ENCODE measurements at places on chromosomes 11 and 22. TPM values are rescaled to one million over a fixed set of nuclear protein-coding genes. Genes with fewer than 3 reads are reported as not detected.

GRCh38 chr11:21511835-21512440 is 680.9 kb upstream of the ANO5 start:
- no peaks in the 10 kb centered on the region for H3K36me3 ChIP-seq
- H3K27ac ChIP-seq = no peak overlapping the region
- no peak for DNase-seq
- no peaks in the 10 kb centered on the region for H3K4me1 ChIP-seq

- no peak overlapping the region for H3K4me3 ChIP-seq
- DNase-seq = no peak
- no peaks in the 10 kb centered on the region for H3K36me3 ChIP-seq
- H3K4me1 ChIP-seq = no peaks in the 10 kb centered on the region
Observed at GRCh38 chr22:27391092-27391770, 410.3 kb downstream of the MN1 start.

DNA sequence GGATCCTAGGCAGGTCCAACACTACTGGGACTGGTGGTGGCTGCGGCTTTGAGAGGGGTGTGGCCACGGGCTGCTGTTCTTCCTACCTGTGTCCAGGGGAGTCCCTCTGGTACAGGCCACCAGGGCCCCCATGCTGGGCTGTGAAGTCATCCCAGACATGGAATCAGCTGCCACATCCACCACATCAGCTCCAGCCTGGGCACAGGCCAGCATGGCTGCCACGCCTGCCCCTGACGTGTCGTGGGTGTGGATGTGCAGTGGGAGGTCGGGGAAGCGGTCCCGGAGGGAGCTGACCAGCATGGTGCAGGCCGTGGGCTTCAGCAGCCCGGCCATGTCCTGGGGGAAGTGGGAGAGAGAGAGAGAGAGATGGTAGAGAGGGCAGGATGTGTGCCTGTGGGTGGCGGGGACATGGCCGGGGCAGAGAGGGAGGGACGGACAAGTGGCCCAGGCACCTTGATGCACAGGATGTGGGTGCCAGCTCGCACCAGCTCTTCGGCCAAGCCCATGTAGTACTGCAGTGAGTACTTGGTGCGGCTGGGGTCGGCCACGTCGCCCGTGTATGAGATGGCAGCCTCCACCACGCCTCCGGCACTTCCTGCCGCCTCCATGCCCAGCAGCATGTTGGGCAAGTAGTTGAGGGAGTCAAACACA is 6.2 kb upstream of the LRFN4 start:
- peaks cover 8% of the 10 kb centered on the region for H3K4me1 ChIP-seq
- H3K4me3 ChIP-seq = no peak overlapping the region
- H3K36me3 ChIP-seq = peaks cover 3% of the 10 kb centered on the region
- H3K27ac ChIP-seq = no peak overlapping the region
- no peaks in the 10 kb centered on the region for H3K27me3 ChIP-seq

The SLC5A1 gene
- total RNA-seq = not detected

DNA sequence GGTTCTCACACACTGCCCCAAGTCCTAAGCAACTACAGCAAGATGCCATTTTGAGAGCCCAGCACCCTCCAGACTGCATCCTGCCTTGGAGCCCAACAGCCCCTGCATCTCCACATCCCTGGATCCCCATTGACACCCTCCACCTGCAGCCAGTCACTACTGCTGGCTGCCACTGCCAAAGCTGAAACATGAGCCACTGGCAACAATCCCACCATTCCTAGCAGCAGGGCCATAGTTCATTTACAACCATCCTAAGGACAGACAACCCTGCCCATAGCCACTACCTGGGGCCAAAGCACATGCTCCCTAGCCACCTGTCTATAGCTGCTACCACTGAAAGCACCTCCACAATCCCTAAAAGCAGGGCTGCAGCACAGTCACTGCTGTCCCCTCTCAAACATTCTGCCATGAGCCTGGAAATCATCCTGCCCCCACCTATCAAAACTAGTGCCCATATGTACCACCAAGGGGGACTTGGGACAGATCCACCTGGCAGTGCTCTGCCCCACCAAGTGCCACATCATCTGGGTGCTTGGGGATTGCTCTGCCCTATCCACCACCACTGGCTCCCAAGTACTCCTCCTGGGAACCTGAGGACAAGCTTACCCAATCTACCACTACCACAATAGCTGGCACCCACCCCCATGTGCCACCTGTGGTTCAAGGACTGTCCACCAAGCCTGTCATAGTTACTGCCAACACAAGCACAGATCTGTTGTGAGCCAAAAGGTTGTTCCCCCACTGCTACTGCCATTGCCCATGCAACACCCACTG is 138.8 kb upstream of the SOX6 start:
- no peak overlapping the region for H3K4me3 ChIP-seq
- H3K27ac ChIP-seq = no peak overlapping the region
- H3K4me1 ChIP-seq = no peaks in the 10 kb centered on the region
- no peaks in the 10 kb centered on the region for H3K27me3 ChIP-seq
- no peaks in the 10 kb centered on the region for H3K36me3 ChIP-seq

DNA sequence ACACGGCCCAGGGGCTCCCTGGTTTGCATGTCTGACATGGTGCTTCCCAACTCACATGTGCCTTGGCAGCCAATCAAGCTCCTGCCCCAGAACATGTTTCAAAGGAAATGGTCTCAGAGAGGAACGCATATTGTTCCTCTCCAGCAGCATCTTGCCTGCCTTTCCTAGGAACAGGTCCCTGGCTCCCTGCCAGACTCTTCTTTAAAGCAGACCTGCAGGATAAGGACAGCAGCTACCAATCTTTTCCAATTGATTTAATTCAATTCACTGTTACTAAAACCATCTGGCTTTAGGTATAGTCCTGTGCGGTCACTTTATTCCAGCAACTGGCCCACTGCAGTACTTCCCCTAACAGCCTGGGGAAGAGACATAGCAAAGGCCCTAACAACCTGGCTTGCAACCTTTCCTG is 79.9 kb downstream of the AMBRA1 start:
- H3K36me3 ChIP-seq = no peaks in the 10 kb centered on the region
- no peak overlapping the region for H3K27ac ChIP-seq
- H3K4me3 ChIP-seq = no peak overlapping the region
- no peak for DNase-seq

GRCh38 chr11:13220148-13220547 is 57.4 kb upstream of the BMAL1 start:
- no peak for DNase-seq
- no peaks in the 10 kb centered on the region for H3K36me3 ChIP-seq
- H3K27me3 ChIP-seq = no peaks in the 10 kb centered on the region
- H3K4me3 ChIP-seq = no peak overlapping the region

DNA sequence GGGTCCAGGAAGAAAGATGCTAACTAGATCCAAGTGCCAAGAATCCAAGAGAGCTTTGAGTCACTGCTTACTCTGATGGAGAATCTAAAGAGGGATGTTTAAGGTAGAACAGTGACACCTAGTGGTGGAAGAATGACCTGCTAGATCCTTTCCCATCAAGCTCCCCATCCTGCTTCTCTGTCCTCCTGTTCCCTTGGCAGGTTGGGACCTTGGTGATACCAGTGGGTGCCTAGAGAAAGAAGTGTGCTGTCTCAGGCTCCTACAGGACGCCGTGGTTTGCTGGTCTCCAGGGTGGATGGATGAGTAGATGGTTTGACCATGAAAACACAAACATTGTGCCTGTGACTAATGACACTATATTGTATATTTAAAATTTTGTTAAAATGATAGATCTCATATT is 383.7 kb downstream of the TMEM135 start:
- no peaks in the 10 kb centered on the region for H3K36me3 ChIP-seq
- no peaks in the 10 kb centered on the region for H3K4me1 ChIP-seq
- no peak overlapping the region for H3K27ac ChIP-seq
- peak; percentile 43 for DNase-seq
- H3K4me3 ChIP-seq = no peak overlapping the region

The CHRNA10 gene
- 5.1 TPM for total RNA-seq

Measured in naive thymus-derived CD8-positive, alpha-beta T cell (primary cell).